Uterine smooth muscle cell (primary cell): ENCODE measurements at places on chromosomes 5 and 9. TPM values are rescaled to one million over a fixed set of nuclear protein-coding genes. Genes with fewer than 3 reads are reported as not detected.

The CFAP157 gene
- total RNA-seq, result under 0.01 TPM in 1 of 2 replicates, not detected in the other

The SERF1A gene
- 3.5 and 5.9 TPM in 2 replicates for total RNA-seq

The SLC36A2 gene
- total RNA-seq, result not detected in 2 replicates

The TRIM23 gene
- 32.1 and 40.4 TPM in 2 replicates for total RNA-seq

The NRG2 gene
- 0.37 and 0.77 TPM in 2 replicates for total RNA-seq

The CWC27 gene
- total RNA-seq, result 22.4 and 23.6 TPM in 2 replicates

The CCDC180 gene
- 1.1 and 4.5 TPM in 2 replicates for total RNA-seq

The KIF27 gene
- 4.3 and 5.1 TPM in 2 replicates for total RNA-seq
